ENCODE measurements at places on chromosomes 11 and 22. TPM values are rescaled to one million over a fixed set of nuclear protein-coding genes. Genes with fewer than 3 reads are reported as not detected.

FADS1 gene
- 8.8 TPM for total RNA-seq

LRRC56 gene
- total RNA-seq, result 1.3 TPM

MYO7A gene
- total RNA-seq, result 4.3 TPM

UPK3A gene
- not detected for total RNA-seq

USH1C gene
- total RNA-seq, result not detected

HSPB2 gene
- total RNA-seq, result 0.98 TPM

MMP12 gene
- not detected for total RNA-seq

ANGPTL5 gene
- 5.6 TPM for total RNA-seq

SHISAL1 gene
- total RNA-seq, result 0.32 TPM

NCR3LG1 gene
- 2.9 TPM for total RNA-seq

NXPE1 gene
- total RNA-seq, result not detected

ADAMTS8 gene
- 0.32 TPM for total RNA-seq

MRGPRX4 gene
- total RNA-seq, result not detected

CCDC73 gene
- total RNA-seq, result 0.15 TPM

MMP13 gene
- total RNA-seq, result not detected

CEP126 gene
- 6.9 TPM for total RNA-seq

SLC22A8 gene
- not detected for total RNA-seq

OR4D5 gene
- total RNA-seq, result not detected

CRYBB2 gene
- total RNA-seq, result 0.66 TPM

TUBA8 gene
- total RNA-seq, result 14.7 TPM

NLRP14 gene
- 0.29 TPM for total RNA-seq

NCF4 gene
- 36.8 TPM for total RNA-seq

MGAT3 gene
- 9.4 TPM for total RNA-seq

THY1 gene
- total RNA-seq, result 23.8 TPM

KCNK4 gene
- 2.3 TPM for total RNA-seq

SMIM38 gene
- total RNA-seq, result 0.32 TPM

OR2AG2 gene
- total RNA-seq, result 0.44 TPM

AIFM3 gene
- total RNA-seq, result 3.3 TPM

DNAJB13 gene
- not detected for total RNA-seq

CCDC89 gene
- total RNA-seq, result 2.6 TPM

GCAT gene
- 21.6 TPM for total RNA-seq

SLC22A9 gene
- not detected for total RNA-seq

C11orf87 gene
- not detected for total RNA-seq

CAVIN3 gene
- total RNA-seq, result 78.3 TPM

OR51B5 gene
- total RNA-seq, result 0.32 TPM

CALCA gene
- not detected for total RNA-seq

DNAJC4 gene
- total RNA-seq, result 32.6 TPM

SAA4 gene
- 5.6 TPM for total RNA-seq

SLC22A6 gene
- not detected for total RNA-seq

APOA1 gene
- total RNA-seq, result 1.5 TPM

RIMBP3B gene
- total RNA-seq, result not detected

LDHAL6A gene
- total RNA-seq, result not detected

Data from breast epithelium (tissue), 4 donors.